NCI-H1092 (cell line): ENCODE measurements at places on chromosomes 4 and X.

GRCh38 chr4:152176627-152177214 is 359.2 kb downstream of the FBXW7 start:
- no peak for DNase-seq

DNA sequence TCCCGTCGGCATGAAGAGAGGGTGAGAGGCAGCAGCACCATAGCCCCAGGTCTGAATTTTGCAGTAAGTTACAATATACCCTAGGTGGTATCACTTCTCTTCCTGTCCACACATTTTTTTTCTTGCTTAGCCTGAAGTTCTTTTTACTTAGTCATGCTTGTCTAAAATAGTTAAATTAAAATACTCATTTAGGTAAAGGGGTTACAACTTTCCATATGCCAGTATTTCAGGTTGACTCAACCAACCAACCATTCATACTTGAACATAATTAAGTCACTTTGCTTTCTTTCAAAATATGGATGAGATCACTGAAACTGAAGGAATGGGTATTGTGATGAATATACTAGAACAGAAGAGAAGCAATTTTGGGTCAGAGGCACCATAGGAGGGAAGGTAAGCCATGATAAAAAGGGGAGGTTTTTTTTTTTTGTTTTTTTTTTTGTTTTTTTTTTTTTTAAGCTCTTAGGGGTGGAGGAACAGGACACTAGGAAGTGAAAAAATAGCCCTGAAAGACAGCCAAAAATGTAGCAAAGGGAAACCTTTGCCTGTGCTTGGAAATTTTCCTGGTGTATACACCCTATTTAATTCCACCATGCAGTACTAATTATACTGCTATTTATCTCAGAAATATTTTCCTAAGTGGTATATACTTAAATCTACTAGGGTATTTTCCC is 41.8 kb downstream of the RPS6KA3 start:
- DNase-seq: no peak

DNA sequence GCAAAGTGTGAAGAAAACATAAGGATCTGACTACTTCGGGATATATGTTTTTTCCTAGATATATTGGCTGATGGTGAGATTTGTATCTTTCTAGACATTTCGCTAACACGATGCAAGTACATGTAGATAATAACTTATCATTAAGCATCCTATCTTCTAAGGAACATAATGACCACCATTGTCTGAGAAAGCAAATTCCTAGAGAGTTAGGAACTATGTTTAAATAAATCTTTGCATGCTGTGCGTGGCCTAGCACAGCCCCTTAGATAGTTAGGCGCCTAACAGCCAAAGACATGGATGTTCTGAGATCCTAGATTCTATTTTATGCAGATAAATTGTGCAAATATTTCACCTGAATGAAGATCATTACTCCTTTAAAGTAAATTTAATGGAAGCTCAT is 3.0 kb downstream of the COL4A6 start:
- no peak for DNase-seq

- no peak for DNase-seq
Observed at GRCh38 chrX:73182502-73183114, 32.0 kb downstream of the NAP1L2 start.

GRCh38 chrX:1084689-1085088 is 127.8 kb downstream of the CRLF2 start:
- DNase-seq: no peak

- DNase-seq: no peak
Observed at GRCh38 chr4:113636877-113637276, 124.7 kb downstream of the CAMK2D start.

DNA sequence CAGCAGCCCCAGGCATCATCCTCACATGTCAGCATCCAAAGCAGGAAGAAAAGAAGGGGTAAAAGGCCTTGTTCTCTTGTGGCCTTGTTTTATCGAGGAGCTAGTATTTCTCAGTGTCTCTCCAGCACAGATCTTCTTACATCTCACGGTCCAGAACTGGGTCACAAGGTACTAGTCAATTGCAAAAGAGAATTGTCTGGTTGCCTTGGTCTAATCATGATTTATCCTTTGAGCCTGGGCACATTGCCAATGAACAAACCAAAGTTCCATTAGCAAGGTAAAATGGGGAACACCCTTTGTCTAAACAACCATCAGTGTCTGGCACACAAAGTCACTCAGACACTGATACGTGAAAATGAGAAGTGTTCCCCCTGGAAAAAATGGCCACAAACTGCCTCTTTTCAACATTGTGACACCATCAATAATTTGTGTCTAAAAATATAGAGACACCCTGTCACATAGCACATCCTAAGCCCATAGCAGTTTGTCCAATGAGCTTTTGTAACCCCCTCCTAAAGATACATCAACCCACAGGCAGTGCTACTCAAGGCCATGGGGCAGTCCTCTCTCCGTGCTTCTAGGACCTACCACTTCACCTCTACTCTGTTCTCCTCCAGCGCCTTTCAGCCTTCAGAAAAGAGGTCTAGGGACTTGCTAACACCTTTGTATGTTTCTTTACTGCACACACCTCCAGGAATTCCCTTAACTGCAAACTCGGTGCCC is 534.4 kb downstream of the MID1IP1 start:
- DNase-seq: peak; percentile 83

GRCh38 chr4:157713342-157713741 is 459.5 kb downstream of the GASK1B start:
- no peak for DNase-seq
